ENCODE measurements at places on chromosomes 7 and 10.
A peak's percentile ranks its signal among the peaks of the same experiment; 100 is the strongest.

DNA sequence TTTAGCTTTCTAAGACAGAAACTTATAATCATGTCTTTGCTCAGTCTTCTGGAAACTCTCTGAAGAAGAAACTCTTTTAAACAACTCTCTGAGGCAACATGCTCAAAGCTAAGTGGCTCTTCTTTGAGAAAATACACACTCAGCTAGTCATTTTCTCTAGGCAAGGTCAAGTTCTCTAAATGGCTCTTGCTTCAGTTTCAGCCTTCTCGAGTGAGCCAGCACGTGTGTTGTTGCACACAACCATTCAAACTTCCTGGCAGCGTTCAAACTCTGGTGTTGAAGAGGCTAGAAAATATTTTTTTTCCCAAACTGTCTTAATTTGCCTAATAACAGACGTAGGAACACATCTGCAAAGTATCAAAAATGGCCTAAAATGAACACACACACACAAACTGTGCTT is 129.1 kb downstream of the THSD7A start:
- DNase-seq, result no peak

- peak; percentile 34 for DNase-seq
Observed at GRCh38 chr7:100157334-100158228, 942 bp downstream of the TRAPPC14 start.

DNA sequence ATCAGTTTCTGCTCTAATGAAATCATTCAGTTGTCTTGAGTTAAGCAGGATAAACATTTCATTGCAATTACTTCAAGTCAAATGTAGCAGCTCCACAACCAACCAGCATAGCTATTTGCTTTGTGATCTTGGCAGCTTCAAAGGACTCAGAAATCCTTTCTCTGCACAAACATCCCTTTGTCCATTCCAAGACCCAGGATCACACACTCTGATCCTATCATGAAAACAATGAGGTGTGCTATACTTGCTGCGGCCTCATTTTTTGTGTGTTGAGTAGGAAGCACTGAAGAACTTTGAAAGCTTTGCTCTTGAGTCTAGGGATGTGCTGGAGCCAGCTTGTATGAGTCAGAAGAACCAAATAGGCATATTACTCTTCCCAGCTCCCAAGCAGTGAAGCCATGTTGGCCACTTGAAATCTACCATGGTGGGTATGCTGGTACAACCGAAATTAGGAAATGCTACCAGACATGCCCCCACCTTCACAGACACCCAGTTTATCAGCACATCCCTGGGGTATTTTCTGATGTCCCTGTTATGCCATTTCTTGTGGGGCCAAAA is 199.4 kb upstream of the PRSS58 start:
- no peak for DNase-seq

DNA sequence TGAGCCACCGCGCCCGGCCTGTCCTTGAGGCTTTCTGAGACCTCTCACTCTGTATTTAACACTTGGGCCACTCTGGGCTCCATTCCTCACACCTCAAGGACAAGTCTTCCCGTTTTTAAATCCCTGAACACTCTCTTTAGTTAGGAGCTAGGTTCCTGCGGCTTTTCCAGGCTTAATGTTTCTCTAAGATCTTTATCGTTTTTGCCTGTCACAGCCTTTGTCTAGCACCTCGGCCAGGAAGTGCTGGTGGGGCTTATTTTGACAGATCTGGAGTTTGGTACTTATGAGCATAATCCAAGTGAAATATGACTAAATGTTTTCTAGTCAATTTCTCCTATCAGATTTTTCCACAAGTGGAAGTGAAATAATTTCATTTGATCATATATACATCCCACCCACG is 186.6 kb downstream of the DPY19L1 start:
- no peak for DNase-seq

- peak; percentile 49 for DNase-seq
Observed at GRCh38 chr10:96511044-96511945, 2.4 kb downstream of the TLL2 start.

DNA sequence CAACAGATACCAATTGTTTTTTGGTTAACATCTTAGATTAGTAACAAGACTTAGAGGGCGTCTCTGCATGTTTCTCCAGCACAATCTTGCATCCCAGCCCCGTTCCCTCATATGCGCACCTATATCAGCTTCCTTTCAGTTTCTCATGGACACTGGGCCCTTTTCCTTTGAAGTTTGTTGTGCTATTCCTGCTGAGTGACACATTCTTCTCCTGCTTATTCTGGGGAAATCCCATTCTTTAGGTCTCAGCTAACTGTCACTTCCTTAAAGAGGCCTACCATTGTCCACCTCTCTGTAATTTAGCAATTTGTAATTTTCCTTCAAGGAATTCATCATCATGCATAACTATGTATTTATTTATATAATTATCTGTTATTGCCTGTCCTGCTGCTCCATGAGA is 110.3 kb upstream of the STEAP1B start:
- DNase-seq, result no peak

- no peak for DNase-seq
Observed at GRCh38 chr7:818031-818699, 14.1 kb upstream of the SUN1 start.

DNA sequence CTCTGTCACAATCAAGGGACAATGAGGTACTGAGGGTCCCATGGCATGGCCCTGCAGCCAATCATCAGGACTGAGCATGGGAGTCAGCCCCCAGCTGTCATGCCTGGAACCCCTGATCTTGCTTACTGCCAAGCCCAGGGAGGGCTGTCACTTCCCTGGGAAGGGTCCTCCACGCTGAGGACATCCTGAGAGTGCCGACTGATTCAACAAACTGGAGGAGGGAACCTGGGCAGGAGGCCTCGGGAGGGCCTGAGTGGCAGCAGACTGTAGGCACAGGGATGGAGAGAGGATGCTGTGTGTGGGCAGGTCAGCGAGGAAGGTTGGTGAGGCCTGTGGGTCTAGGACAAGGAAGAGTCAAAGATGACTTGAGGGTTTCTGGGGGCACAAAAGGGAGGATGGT is 154.3 kb downstream of the ZNF248 start:
- DNase-seq, result no peak

DNA sequence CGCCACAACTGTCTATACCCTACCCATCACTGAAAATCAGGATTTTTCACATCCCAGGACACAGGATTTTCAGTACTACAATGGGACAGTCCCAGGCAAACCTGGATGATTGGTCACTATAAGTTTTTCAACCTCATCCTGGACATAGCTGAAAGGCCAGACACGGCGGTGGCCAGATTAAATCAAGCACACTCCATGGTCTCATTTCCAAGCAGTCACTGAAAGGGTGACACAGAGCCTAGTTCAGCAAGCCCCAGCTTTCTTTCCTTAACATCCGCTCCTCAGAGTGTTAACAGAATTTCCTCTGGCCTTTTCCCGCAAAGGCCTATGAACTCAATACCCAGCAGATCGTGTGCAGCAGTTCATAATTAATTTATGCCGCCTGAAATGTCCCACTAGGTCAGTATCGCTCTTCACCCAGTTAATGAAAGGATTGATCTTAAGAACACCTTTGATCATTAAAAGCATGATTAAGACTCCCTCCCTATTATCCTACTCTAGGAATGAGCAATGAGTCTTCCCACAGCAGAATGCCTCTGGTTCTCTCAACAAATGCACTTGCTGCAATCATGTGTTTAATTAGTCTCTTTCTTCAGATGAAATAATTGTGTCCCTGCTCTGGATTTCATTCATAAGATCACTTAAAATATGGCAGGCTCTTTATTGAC is 104.0 kb upstream of the NANOS1 start:
- DNase-seq, result no peak

- DNase-seq, result no peak
Observed at GRCh38 chr7:24245362-24245761, 38.6 kb upstream of the NPY start.

DNA sequence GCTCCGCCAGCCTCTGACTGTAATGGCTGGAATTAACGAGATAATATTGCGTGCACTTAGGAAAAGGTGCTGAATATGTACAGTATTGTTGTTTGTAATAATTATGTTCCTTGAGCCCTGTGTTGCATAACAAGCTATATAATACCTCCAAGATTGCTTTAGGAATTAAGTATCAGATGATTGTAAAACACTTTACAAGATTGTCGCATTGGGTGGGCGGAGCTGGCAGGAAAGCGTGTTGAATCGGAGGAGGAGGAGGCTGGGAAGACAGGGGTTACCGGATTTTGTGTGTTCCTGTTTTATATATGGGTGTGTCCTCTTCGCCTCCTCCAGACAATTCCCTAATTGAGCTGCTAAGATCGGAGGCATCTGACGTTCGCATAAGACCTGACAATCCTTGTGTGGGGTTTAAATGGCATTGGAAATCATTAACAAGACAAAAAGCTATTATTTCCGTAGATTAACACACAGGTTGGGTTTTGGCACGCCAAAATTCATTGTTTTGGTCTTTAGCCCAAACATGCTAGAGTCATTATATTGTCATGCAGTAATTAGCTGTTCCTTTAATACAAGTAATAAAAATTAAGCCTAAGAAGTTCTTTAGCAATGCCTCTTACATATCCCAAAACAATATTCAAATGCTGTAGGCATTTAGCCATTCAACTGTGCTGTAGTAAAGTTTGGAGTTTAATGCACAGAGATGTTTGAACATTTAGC is 192.9 kb upstream of the SH2B2 start:
- DNase-seq, result no peak

- DNase-seq, result no peak
Observed at GRCh38 chr10:100504096-100504495, 15.6 kb downstream of the SEC31B start.

GRCh38 chr10:9229702-9230244 is 1175.3 kb downstream of the GATA3 start:
- peak; percentile 20 for DNase-seq

DNA sequence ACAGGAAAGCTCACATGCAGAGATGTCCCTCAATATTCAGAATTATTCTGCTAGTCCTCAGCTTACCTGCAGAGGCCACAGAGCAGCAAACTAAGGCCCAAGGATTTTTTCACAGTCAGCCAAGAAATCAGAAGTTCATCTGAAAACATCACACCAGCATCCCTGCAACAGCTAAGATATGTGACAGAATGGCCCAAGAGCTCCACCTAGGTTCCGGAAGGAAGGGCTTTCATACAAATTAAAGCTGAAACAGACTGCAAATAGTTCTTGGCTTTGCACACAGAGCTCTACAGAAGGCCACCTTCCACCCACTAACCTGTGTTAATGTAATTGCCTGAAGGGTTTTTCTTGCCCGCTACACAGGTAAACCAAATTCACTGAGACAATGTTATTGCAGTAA is 438.8 kb upstream of the C7orf33 start:
- no peak for DNase-seq
